ENCODE measurements at places on chromosomes 11 and 22.
A peak's percentile ranks its signal among the peaks of the same experiment; 100 is the strongest.

DNA sequence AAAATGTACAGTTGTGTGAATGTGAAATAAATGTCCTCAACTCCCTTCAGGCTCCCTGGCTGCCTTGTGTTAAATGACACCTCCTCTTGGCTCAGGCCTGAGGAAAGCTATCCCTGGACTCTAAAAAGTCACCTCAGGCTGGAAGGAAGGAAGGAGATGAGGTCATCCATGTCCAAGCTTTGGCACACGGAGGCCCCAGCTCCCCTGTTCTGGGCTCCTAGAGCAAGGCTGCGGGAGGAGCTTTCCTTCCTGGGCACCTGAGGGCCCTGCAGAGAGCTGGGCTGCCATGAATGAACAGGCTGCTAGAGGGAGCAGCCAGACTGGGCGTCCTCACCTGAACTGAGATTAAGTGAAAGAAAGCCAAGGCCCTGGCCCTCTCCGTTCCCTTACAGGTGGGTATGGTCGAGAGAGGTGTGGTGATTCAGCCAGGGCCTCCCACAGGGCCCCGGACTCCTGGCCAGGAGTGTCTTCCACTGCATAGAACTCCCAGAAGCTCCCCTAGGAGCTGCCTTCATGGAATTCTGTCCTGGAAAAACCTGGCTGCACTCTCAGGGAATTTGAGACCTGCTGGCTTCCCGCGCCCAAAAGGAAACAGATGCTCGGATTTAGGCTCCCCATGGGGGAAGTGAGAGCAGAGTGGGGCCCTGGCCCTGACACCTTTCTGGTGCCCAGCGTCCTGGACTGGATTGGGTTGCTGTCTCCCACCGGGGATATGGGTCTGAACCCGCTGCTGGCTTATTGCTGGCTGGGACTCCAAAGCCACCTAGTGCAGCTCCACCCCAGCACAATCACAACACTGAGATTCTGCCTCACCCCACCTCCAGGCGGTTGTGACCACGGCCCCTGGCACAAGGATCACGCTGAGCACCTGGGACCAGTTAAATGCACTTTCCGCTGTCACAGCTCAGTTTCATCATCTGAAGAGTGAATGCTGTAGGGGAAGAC lies 22.2 kb downstream of the MYBPC3 start:
- DNase-seq, result peak; percentile 6

- DNase-seq, result no peak
Measured at GRCh38 chr22:39255449-39256185, 10.8 kb upstream of the PDGFB start.

DNA sequence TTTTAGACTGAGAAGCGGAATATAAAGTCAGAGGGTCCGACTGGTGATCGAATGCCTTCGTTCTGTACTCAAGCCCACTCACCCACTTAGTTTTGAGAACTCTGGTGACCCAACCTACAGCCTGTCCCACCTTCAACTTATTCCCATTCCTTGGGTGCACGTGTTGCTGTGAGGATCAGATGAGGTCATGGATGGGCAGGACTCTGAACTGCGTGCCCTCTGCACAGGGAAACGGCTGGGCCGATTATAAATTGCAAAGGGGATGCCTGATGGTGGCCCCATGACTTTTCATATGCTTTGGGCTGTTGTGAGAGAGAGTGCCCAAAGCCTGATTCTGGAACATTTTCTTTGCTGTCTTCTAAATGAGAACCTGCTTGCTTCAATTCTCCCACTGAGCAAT lies 16.0 kb upstream of the EHF start:
- DNase-seq, result no peak

GRCh38 chr11:14764579-14765527 lies 121.2 kb downstream of the PDE3B start:
- DNase-seq, result no peak

DNA sequence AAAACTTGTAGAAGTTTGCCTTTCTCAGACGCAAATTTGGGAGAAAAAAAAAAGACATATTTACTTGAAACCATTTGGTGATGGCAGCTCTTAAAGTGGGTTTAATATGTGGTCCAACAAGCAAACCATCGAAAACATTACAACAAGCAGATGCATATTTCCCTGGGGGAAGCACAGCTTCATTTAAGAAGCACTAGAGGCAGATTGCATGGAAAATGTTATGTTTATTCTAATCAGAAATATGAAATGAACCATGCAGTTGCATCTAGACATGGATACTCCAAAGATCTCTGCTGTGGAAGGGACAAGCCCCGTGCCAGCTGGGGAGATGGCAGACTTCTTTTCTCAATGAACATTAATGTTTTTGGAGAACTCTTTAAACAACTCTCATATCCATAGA lies 57.4 kb upstream of the PARVA start:
- no peak for DNase-seq

DNA sequence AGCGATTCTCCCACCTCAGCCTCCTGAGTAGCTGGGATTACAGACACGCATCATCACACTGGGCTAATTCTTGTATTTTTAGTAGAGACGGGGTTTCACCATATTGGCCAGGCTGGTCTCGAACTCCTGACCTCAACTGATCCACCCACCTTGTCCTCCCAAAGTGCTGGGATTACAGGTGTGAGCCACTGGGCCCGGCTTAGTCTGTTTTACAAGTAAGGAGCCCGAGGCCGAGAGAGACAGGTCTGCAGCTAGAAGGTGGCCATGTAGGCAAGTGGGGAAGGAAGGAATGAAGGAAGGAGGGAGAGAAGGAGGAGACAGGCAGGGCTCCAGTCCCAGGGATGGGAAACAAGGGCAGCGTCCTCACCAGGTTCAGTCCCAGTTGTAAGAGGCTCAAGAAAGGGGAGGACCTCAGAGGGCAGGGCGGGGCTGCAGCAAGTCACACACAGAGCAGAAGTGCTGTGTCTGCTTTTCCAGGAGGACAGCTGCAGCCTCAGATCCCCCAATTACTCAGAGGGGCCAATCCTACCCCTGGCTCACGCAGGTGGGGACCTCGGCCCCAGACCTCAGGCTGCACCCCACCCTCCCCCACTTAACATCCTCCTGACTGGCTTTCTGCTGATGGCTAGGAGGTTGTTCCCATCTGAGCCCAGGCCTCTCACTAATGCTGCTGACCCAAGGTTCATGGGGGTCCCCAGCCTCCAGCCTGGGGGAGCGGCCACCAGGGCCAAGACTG lies 53.8 kb upstream of the PRR5 start:
- peak; percentile 25 for DNase-seq

DNA sequence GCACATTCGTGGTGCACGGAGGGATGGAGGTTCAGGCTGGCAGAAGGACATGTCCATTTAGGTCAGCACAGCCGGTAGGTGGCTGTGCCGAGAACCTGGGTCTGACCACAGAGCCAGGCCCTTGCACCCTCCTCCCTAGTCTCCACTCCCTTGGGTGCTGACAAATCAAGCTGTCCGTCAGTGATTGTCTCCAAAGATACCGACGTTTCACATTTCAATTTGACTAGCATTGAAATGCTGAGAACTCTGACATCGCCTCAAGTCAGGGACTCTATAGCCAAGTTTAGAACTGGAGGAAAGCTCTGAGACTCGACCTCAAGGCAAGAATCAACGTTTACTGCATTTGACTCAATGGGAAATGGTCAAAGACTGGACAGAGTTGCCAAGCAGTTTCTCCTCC lies 1321.1 kb downstream of the TBC1D22A start:
- DNase-seq, result no peak

DNA sequence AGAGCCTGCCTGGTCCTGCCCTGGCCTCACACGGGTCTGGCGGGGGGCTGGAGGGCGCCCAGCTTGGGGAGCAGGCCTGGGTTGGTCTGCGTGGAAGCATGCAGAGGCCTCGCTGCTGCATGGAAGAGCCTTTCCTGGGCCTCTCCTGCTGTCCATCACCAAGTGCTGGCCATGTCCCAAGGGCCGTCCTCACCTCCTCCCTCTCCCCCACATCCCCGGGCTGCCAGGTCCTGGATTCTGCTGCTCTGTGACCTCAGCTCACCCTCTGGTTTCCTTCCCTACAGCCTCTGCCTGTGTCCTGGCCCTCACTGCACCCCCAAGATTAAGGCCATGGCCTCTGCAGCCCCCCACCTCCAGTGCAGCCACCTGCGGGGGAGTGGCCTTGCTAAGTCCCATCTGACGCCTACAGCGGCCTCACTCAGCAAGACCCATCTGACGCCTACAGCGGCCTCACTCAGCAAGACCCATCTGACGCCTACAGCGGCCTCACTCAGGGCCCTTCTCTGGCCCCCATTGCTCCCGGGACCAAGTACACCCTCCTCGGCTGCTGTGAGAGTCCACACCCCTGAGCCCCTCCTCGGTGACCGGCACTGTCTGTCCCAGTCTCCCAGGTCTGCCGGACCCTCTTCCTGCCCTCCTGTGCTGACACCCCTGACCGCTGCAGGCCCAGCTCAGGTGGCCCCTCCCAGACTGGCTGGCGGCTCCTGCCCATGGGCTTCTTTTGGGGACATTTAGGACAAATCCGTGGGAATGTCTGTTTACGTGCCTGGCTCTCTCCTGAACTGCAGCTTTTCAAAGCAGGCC lies 119.5 kb upstream of the B3GAT1 start:
- no peak for DNase-seq

DNA sequence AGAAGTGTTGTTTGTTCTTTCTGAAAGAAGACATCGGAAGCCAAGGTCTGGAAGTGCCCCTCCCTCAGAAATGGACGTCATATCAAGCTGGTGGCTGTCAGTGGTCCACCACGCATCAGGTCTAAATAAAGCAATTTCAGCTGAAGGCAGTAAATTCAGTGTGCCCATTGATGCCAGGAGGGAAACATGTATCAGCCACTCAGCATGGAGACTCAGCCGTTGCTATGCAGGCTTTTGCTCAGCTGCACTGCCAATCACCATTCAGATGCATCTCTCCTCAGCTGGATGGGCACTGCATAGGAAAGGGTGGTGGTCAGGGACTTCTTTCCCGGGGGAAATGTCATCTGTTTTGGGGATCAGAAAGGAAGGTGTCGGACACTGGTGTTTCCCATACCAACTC lies 878.2 kb downstream of the NTM start:
- no peak for DNase-seq

GRCh38 chr11:102289592-102289991 lies 27.7 kb upstream of the BIRC3 start:
- DNase-seq, result no peak

DNA sequence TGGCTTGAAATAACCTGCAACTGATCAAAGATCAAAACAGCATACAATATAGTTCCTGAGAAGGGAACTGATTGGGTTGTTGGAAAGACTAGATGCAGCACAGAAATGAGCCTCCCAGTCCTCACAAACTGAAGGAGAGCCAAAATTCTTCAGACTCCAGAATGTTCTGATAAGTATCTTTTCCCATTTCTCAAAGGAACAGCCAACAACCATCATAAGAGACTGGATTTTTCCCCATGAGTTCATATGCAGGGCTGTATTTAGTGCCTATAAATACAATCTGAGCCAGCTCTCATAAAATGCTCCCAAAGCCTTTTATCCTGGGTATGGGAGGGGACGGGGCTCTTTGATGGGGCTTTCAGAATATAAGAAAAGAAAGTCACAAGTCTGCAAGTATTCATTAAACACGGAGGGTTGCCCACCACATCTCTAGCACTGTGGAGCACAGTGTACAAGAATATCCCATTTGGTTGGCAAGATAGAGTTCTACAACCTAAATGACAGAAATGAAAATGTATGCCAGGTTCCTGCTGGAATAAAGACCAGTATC lies 50.7 kb upstream of the LYVE1 start:
- no peak for DNase-seq

DNA sequence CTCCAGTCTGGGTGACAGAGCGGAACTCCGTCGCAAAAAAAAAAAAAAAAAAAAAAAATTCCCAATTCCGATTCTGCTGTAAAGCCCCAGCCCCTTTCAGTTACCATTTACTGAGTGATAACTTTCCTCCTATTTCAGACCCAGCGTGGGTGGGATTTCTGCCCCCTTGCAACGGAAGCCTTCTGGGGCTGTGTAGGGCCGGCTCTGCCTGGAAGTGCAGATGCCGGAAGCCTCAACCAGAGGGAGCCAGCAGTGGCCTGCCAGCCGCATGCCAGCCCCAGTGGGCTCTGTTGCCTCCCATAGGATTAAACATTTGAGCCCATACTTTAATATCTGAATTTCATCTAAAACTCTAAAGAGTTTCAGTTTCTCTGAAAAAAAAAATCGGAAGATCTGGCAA lies 60.0 kb upstream of the NUP50 start:
- no peak for DNase-seq

DNA sequence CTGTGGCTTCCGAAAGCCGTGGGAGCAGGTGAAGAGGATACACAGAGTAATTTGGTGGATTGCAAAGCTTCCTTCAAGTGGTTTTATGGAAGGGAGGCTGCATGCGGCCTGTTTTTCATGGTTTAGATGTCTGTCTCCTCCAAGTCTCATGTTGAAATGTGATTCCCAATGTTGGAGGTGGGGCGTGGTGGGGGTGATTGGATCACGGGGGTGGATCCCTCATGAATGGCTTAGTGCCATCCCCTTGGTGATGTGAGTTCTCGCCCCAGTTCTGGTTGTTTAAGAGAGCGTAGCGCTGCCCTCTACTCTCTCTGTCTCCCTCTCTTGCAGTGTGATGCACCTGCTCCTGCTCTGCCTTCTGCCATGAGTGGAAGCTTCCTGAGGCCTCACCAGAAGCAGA lies 247.8 kb upstream of the B3GAT1 start:
- DNase-seq, result no peak

- peak; percentile 96 for DNase-seq
Measured at GRCh38 chr11:113553235-113553634, 78.0 kb upstream of the DRD2 start.

DNA sequence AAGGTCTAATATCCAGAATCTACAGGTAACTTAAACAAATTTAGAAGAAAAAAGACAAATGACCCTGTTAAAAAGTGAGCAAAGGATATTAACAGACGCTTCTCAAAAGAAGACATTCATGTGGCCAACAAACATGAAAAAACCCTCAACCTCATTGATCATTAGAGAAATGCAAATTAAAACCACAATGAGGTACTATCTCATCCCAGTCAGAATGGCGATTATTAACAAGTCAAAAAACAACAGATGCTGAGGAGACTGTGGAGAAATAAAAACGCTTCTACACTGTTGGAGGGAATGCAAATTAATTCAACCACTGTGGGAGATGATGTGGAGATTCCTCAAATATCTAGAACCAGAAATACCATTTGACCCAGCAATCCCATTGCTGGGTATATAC lies 67.2 kb downstream of the SLC17A6 start:
- DNase-seq, result no peak

- DNase-seq, result no peak
Measured at GRCh38 chr11:103112364-103112763, 3.1 kb downstream of the DYNC2H1 start.

DNA sequence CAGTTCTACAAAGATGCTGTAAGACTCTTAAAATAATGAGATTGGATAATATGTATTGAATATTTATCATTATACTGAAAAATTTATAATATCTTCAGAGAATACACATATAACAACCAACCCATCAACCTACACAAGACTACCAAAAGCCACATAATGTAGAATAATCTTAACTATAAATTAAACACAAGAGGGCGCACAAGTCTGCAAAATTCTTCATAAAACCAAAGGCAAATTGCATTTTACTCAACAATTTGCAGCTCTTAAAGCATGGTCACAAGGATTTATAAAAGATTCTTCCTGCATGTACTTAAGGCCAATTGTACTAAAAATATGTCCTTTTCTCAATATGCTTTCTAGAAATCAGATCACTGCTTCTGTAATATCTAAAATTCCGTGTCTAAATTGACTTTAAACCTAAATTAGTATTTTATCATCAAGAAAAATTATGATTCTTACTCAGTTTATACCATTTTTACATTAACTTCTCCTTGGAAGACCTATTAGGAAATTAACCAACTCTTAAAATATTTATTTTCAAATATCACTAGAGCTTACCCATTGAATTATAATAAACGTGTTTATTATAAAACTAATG lies 79.0 kb downstream of the TTC28 start:
- DNase-seq, result no peak

GRCh38 chr11:119520400-119520799 lies 97.4 kb upstream of the THY1 start:
- no peak for DNase-seq

All from BJ (cell line).